ENCODE measurements at places on chromosomes 4 and X. TPM values are rescaled to one million over a fixed set of nuclear protein-coding genes. Genes with fewer than 3 reads are reported as not detected.

The ODAPH gene
- total RNA-seq: not detected

The FAM9C gene
- total RNA-seq: not detected

The MSANTD1 gene
- total RNA-seq: 0.05 TPM

The UCHL1 gene
- 981 TPM for total RNA-seq

The NUDT11 gene
- 3.3 TPM for total RNA-seq

The PABPC4L gene
- total RNA-seq: 0.08 TPM

The TLR3 gene
- 0.25 TPM for total RNA-seq

The SLC25A43 gene
- total RNA-seq: 33.4 TPM

The USP51 gene
- 0.49 TPM for total RNA-seq

The XAGE1B gene
- total RNA-seq: 208 TPM

The UGT2B7 gene
- total RNA-seq: 0.21 TPM

The HS3ST1 gene
- 0.34 TPM for total RNA-seq

The THAP9 gene
- 1.8 TPM for total RNA-seq

The ETDB gene
- total RNA-seq: not detected

The PYURF gene
- 46.6 TPM for total RNA-seq

The ABLIM2 gene
- total RNA-seq: 0.58 TPM

The GAGE12J gene
- not detected for total RNA-seq

The DEFB131A gene
- total RNA-seq: not detected
